Putamen (tissue), 1 donor: ENCODE measurements at places on chromosomes 1 and 21.

DNA sequence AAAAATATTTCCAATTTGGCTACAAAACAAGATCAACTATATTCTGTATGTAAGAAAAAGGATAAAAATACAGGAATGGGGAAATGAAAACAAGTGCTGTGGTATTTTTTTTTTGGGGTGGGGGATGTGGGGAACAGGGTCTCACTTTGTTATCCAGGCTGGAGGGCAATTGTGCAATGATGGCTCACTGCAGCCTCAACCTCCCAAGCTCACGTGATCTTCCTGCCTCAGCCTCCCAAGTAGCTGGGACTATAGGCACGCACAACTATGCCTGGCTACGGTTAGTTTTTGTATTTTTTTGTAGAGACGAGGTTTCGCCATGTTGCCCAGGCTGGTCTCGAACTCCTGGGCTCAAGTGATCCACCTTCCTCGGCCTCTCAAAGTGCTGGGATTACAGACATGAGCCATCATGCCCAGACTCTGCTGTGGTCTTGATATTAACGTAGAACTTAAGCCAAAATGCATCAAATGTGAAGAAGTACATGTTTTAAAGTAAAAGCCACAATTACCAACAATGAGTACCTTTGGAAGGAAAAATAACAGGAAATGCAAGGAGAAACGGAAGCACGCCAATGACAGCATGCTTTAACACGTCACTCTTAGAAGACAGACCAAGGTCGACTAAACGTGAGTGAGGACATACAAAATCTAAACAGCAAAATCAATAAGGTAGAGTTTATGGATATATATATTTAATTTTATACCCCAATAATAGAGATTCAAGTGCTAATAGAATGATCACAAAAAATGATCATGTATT lies 8.8 kb upstream of the ABCB10 start:
- DNase-seq = no peak

GRCh38 chr1:8158995-8159394 lies 132.9 kb upstream of the ERRFI1 start:
- DNase-seq = no peak

DNA sequence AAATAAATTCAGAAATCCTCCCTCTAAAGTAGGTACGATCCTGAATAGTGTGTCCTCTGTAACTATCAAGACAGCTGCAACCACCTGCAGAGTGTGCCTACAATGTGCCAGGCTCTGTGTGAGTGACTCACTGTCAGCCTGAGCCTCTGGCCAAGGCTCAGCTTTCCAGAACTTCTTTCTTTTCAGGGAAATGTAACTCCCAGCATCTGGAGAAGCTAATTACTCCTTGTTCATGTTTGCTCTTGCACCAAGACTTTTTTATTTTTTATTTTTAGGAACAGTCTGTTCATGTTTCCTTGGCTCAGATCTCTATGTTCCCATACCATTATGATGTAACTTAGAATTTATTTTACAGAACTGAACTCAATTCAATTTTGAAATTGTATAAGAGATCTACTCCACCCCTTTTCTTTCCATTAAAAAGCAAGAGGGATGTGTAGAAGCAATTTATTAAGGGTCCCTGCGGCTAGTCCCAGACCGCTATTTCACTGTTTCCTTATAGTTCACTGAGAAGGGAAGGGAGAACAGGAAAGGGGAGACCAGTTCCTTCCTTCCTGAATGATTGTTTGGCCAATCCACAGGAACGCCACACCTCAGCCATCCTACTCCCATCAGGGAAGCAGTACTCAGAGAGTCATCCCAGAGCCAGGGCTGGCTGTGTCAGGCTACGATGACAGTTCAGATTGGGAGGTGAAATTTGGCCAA lies 112.4 kb upstream of the ZNF648 start:
- no peak for DNase-seq

DNA sequence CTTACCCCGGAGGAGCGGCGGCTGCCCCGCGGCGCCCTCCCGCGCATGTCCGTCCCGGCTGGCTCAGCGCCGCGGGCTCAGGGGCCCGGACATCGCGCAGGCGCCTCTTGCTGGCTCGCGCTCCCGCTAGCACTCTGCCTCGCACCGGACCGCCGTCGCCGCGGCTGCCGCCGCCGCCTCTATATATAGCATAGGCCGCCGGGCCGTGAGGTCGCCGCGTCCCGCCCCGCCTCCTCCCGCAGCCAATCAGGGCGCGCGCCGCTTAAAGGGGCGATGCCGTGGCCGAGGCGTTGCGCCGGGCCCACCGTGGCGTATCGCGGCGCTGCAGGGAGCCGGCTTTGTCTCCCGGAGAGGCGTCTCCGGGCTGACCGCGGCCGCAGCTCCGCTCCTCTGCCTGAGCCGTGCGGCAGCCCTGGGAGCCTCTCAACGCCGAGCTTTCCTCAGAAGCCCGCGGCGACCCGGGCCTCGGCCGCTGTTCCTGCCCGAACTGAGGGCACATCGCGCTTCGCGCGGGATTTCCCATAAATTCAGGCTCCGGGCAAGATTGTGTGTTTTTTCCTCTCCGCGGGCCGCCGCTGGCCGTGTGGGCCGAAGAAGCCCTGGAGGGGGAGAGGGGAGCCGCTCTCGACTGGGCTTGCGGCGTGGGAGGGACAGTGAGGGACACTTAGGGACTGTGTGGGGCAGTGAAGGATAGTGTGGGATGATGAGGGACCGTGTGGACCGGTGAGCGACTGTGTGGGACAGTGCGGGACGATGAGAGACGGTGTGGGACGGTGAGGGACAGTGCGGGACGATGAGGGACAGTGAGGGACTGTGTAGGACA lies at the start of gene ERRFI1:
Gene ERRFI1, minus strand, starts transcription at position 157 of the 823 bp plus-strand sequence. CDS start 10,690 bp downstream, outside the sequence.
- DNase-seq = peak; percentile 93

DNA sequence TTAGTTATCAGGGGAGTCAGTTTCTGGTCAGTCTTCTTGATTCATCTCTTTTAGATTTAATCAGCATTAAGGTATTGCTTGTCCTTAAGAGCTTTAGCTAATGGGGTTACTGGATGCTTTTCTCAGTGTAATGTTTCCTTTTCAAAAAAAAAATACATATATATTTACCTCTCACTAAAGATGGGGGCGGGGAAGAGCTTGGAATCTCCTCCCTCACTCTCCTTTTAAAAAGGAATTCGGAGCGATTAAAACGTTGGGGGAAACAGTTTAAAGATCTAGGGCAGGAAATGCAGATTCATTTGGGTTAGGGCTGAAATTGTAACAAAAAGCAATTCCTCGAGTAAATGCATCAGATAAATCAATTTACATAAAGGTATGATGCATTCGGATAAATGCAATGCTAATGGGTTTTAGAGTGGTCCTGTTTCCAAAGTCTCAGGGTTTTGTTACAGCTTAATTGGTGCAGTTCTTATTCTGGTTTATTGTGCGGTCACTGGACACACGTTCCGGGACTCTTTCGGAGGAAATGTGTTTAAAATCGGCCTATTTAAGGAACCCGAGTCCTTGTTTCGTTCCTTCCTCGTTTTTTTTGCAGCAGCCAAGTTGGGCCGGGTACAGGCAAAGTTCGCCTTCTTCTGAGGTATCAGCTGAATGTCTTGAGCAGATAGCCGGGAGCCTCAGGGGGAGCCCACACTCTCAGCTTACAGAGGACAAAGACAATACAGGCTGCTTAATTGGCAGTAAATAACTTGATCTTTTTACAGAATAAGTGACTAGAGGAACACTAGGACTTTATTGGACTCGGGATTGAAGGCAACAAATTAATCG lies 1.6 kb downstream of the LMO4 start:
- peak; percentile 55 for DNase-seq

- no peak for DNase-seq
Observed at GRCh38 chr1:204092632-204093420, 19.9 kb downstream of the SOX13 start.

GRCh38 chr1:36134031-36134430 lies 9.0 kb upstream of the COL8A2 start:
- DNase-seq = no peak

- no peak for DNase-seq
Observed at GRCh38 chr1:25888426-25888987, 13.0 kb upstream of the PAQR7 start.

GRCh38 chr1:153375511-153375910 lies at the start of gene S100A12:
Gene S100A12, minus strand, starts transcription at chr1:153375621. Its CDS starts 1,029 bp downstream, at chr1:153374592.
- DNase-seq = peak; percentile 18

DNA sequence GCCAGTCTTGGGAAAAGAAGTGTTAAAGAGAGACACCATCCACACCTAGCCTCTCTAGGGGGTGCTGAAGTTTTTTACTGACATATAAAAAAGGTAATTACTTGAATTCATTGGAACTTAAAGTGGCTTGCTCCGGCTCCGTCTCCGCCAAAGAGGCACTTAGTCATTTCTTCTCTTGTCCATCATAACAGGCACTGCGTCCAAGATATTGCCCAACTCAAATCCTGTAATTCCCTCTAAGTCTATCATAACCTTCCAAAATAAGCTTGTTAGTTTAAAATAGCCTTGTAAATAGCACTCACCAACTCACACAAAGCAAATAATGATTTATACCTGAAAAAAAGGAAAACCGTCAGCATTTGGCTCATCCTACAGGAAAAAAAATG lies 160.5 kb downstream of the ZBTB18 start:
- DNase-seq = no peak

GRCh38 chr1:179228783-179229213 lies 679 bp downstream of the ABL2 start:
- DNase-seq = peak; percentile 23

DNA sequence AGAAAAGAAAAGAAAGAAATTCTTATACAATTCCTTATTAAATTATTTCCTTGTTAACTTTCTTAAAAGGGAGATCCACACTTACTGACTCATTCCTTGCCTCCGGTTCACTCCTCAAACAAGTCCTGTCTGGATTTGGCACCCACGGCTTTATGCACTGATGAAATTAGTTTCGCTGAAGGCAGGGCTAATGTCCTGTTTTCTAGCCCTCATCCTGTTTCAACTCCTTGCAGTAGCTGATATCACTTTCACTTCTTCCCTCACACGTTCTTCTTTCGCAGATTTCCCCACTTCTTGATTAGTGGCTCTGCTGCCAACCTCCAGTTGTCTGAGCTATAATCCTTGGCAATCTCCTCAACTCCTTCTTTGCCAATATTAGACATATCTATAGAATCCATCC lies 215.2 kb downstream of the URB2 start:
- DNase-seq = no peak

DNA sequence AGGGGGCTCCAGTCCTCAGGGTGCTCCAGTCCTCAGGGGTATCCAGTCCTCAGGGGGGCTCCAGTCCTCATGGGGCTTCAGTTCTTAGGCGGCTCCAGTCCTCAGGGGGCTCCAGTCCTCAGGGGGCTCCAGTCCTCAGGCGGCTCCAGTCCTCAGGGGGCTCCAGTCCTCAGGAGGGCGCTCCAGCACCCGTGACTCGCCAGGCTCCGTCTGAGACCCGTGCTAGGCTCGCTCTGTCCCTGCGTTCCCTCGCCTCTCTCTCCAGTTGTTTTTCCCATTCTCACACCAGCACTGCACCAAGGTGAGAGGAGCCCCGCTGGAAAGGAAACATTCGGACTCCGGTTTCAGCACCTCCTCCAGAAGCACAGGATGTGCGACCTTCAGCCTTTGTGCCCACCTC lies 9.4 kb upstream of the OR2M2 start:
- DNase-seq = no peak

DNA sequence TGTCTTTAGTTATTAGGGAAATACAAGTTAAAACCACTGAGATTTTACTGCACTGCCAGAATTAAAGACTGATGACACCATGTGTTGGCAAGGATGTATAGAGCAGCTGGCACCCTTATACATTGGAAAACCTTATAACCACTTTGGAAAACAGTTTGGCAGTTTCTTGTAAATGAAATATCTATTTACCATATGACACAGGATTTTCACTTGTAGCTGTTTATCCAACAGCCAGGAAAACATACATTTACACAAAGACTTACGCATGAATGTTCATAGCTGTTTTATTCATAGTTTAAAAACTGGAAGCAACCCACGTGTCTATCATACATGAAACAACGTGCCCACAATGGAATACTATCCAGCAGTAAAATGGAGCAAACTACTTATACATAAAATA lies 45.3 kb downstream of the PRRC2C start:
- no peak for DNase-seq

- DNase-seq = no peak
Observed at GRCh38 chr1:1548591-1548990, 8.2 kb upstream of the TMEM240 start.
